ENCODE measurements at places on chromosomes 3 and 15.

- DNase-seq: no peak
Observed at GRCh38 chr15:49059491-49059890, 13.2 kb upstream of the SECISBP2L start.

GRCh38 chr3:180534828-180535227 lies 67.1 kb upstream of the TTC14 start:
- DNase-seq: no peak

DNA sequence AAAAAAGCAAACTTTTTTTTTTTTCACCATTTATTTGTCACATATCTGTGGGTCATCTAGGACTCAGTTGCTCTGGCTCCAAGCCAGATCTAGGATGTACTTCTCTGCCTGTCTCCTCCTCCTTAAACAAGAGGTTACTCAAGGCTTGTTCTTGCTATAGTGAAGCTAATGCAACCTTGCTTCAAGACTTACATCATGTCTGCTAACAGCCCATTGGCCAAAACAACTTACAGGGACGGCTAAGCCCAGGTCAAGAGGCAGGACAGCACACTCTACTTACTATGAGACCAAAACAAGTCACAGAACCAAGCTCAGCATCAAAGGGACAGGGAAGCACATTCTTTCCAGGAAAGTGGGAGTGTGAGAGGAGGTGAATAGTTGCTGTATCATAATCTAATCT lies 123.8 kb upstream of the BNIP2 start:
- no peak for DNase-seq

DNA sequence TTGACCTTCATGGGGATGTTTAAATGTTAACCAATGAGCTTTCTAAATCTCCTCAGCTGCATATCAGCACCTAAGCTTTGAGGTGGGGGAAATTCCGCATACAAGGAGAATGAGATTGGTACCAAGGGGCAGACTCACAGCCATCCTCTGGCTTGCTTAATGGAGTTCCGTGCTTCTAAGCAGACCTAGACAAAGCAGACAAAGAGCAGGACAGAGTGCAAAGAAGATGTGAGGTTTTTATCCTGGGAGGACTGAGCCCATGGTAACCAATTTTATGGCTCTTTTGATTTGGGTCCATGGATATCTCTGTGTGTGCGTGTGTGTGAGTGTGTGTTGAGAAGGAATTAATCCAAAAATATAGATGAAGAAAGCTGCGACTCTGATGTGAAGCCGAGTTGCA lies 7.5 kb downstream of the TAFA4 start:
- no peak for DNase-seq

DNA sequence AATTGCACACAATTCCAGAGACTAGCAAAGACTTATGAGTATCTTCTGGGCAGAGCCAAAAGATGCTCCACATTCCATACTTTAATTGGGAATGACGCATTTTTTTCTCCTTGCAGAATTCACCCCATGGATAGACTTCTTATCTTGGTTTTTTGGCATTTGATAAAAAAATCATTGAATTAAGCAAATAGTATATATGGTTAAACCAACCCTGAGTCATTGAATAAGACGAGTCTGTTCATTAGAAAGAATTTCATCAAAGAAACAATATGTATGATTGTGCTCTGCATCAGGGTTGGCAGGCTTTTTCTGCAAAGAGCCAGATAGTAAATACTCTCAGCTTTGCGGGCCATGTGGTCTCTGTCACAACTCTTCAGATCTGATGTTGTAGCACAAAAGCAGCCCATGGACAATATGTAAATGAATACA lies 9.2 kb upstream of the PDZRN3 start:
- DNase-seq: no peak

DNA sequence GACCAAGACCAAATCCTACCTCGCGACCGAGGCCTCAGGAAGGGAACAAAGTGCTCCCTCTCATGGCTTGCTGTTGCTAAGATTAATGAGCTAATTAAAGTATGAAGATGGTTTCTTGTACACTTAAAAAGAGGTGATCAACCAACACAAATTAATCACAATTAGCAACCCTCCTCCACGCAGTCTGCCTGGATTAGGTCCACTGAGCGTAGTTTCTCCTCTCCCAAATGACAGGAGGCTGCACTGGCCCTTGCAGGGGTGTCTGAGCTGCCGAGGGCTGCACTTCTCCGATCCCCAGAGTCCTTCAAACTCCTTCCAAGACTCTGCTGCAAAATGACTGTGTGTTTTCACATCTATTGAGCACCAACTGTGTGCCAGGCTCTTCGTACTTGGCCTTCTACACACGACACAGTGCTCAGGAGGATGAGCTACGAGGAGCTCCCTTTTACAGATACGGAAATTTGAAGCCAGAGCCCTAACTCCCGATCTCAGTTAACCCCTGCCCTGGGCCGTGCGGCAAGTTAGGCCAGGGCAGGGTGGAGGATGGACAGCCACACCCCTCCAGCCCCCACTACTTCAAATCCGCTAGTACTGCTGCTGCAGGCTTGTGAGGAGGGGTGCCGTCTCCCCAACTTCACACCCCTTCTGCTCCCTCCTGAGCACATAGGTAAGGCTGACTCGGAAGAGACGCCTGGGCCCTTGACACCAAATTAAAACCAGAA lies 101.0 kb upstream of the LINGO1 start:
- DNase-seq: no peak

DNA sequence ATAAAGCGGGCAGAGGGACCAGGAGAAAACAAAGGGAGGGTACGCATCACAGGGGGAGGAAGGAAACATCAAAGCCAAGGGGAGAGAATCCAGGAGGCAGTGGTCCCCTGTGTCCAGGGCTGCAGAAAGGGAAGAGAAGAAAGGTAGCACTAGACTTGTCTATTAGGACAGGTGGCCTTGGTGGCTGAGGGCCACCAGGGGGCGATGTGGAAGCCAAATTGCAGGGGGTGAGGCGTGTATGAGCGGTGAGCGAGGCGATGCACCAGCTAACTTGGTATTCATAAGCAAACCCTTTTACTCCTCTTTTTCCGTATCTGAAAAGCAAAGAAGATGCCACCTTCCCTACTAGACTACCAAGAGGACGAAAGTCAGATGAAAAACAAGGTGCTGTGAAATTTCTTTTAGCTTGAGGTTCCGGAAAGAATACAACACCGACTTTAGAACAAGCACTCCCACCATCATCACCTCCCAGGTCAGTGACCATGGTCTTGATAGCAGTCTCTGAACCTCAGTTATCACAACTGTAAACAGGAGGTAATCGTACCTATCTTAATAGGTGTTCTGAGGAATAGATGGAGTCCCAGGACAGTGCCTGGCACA lies 654.4 kb upstream of the ADAMTS9 start:
- no peak for DNase-seq

GRCh38 chr3:69425249-69425648 lies 39.4 kb upstream of the FRMD4B start:
- peak; percentile 29 for DNase-seq

GRCh38 chr15:96431786-96432185 lies 101.3 kb downstream of the NR2F2 start:
- DNase-seq: no peak

GRCh38 chr3:107650788-107651187 lies 128.0 kb downstream of the BBX start:
- no peak for DNase-seq

DNA sequence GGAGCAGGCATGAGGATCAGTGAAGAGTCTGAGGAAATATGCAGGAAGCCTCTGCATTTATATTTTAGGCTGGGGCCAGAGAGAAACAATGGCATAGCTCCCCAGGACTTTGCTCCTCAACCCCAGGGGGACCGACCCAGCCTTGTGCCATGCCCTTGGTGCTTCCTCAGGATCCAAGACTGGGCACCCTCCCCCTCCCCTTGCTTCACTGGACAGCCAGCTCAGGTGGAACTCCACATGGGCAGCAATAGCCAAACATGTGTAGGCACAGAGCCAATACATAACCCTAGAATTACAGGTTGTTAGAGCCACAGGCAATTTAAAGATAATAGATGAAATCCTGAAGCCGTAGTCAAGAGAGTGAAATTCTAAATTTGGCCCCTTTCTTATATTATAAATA lies 73.0 kb upstream of the ETV5 start:
- DNase-seq: no peak

DNA sequence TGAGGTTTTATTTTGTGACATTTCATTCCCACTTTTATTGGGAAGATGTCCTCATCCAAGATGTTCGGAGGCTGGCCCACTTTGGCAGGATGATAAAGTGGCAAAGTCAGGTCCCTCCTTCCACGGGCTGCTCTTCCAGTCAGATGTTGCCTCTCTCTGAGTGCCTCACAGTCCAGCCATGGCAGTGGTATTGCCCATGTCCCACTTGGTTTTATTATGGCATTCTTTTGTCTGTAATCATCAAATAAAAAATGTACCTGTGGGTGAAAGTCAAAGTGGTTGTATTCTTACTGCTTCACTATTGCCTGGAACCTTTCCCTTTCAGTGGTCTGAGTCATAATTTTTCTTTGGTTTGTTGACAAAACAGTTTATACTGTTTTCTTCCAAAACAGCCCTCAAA lies 20.2 kb downstream of the ARNT2 start:
- DNase-seq: no peak

- DNase-seq: no peak
Observed at GRCh38 chr3:152458376-152459117, 189.8 kb downstream of the MBNL1 start.

- DNase-seq: no peak
Observed at GRCh38 chr3:20984594-20985205, 766.3 kb downstream of the ZNF385D start.

GRCh38 chr3:190645932-190646460 lies 132.1 kb downstream of the IL1RAP start:
- no peak for DNase-seq

DNA sequence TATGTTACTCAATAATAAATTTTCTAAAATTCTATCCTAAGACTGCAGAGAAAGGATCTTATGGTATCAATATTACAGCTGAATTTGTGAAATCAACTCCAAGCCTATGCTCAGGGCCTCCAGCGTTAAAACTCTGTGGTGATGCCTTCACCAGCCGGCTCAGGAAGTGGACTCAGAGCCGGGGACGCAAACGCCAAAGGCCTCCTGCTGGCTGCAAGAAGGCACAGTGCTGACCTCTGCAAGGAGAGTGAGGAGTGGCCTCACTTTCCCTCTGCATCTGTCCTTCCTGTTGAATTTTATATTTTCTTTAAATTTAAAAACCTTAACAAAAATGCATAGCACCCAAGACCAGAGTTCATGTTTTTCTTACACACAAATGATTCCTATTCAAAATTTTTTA lies 48.5 kb downstream of the HERC2 start:
- DNase-seq: no peak

GRCh38 chr3:185757176-185757575 lies 67.7 kb downstream of the IGF2BP2 start:
- no peak for DNase-seq

DNA sequence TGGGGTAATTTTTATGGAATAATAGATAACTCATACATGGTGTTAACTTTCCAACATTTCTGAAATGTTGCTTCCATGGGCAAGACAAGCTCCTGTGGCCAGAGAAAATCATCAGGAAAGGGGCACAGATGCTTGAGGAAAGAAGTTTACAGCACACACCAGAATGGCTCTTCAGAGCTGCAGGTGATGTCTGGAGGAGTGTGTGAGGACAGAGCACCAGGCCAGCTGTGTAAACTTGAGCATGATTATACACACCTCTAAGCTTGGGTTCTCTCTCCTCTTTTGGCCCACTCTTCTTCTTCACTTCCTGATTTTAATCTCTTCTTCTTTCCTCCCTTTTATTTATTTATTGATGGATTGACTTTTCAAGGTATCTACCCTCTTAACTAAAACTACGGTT lies 676.0 kb downstream of the GRM7 start:
- DNase-seq: no peak

GRCh38 chr15:90241343-90242192 lies 7.6 kb downstream of the GDPGP1 start:
- DNase-seq: no peak

DNA sequence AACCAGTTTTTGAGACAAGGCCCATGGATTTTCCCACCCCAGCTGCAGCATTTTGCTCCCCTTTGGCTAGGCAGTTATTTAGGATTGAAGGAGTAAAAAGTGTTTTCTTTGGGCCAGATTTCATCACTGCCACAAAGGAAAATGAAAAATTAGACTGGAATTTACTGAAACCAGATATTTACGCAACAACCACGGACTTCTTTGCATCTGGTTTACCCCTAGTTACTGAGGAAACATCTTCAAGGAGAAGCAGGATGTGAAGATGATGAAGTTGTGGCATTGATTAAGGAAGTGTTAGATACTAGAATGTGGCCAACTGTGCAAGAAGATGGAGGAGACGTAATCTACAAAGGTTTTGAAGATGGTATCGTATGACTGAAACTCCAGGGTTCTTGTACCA lies 165.2 kb upstream of the MYRIP start:
- DNase-seq: no peak

DNA sequence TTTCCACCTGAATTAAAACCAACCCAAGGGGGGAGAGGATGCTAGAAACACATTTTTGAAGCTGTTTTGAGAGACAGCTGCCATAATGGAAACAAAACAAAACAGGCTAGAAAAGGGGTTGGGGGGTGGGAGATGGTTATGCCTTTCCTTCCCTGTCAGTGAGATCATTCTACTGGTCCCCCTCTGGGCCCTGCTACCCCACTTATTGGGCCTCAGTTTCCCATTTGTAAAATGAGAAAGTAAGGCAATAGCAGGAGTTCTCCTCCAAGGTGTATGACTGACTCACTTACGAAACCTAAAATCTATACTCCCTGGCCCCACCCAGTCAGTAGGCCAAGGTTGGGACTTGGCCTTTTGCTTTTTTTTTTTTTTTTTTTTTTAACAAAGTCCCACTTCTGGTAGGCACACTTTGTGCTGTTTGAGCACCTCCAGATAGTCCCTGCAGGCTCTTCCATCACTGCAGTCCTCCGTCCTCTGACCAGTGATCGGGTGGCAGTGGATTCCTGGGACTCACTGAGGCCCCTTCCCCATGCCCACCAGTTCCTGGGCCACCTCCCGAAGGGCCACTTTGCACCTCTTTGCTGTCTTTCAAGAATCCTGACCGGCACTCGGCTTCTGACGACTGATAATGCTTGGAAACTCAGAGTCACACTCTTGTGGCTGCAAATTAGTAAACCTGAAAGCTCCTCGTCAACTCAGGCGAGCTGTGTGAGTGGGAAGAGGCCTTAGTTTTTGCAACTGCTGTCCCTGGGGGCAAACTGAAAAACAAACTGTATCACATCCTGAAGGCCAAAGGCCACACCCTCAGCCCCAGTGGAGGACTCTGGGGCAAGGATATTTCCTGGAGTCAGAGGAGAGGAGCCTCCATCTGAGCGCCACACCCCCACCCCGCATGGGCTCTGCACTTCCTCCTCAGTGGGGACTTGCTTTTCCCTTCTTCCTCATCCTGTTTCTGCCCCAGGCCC lies 6.7 kb upstream of the PSTPIP1 start:
- DNase-seq: peak; percentile 76

DNA sequence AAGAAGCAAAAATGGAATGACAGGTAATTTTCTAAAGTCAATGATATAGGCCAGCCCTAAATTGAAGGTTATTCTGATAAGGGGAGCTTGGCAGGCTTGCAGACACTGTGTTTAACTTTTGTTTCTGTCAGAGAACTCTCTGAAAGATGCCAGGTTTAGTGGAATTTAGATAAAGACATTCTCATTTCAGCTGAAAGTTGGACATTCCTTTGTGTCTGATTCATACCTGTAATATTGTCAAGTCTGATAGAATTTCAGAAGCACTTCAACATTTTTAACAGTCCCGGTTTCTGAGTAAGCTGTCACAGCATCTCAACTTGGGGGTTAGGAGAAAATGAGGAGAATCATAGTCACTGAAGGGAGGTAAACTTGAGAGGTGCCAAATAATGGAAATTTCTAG lies 84.0 kb downstream of the DIPK2A start:
- DNase-seq: no peak

- DNase-seq: no peak
Observed at GRCh38 chr3:40867797-40868196, 331.5 kb upstream of the CTNNB1 start.
